ENCODE measurements at places on chromosomes 7 and 10. TPM values are rescaled to one million over a fixed set of nuclear protein-coding genes. Genes with fewer than 3 reads are reported as not detected.
A peak's percentile ranks its signal among the peaks of the same experiment; 100 is the strongest.

DNA sequence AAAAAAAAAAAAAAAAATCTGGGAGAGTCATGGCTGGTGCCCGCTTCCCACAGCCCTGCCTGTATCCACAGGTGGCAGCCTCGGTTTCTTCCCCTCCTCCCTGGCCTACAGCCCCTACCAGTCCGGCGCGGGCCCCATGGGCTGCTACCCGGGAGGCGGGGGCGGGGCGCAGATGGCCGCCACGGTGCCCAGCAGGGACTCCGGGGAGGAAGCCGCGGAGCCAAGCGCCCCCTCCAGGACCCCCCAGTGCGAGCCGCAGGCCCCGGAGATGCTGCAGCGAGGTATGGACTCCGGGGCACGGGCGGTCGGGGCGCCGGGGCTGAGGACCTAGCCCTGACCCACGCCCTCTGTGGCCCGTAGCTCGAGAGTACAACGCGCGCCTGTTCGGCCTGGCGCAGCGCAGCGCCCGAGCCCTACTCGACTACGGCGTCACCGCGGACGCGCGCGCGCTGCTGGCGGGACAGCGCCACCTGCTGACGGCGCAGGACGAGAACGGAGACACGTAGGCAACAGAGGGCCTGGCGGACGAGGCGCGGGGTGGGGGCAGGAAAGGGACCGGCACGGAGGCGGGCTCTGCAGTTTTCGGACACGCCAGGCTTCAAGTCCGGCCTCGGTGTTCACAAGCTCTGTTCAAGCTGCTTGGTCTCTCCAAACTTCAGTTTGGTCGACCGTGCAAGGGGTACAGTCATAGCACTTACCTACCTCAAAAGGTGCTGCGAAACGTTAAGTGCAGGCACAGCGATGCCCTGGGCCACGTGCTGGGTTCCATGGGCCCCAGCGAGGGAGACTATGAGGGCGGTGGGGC is 3.9 kb downstream of the NFKB2 start:
- peak overlapping the region; percentile 80 for H3K4me3 ChIP-seq
- peaks cover 30% of the 10 kb centered on the region for H3K4me1 ChIP-seq
- H3K36me3 ChIP-seq = no peaks in the 10 kb centered on the region
- H3K27me3 ChIP-seq = no peaks in the 10 kb centered on the region
- peak overlapping the region; percentile 93 for H3K27ac ChIP-seq

- H3K4me3 ChIP-seq = no peak overlapping the region
- DNase-seq = no peak
- H3K27me3 ChIP-seq = no peaks in the 10 kb centered on the region
- H3K4me1 ChIP-seq = no peaks in the 10 kb centered on the region
- H3K27ac ChIP-seq = no peak overlapping the region
Measured at GRCh38 chr7:63067897-63068585, 930.6 kb upstream of the ZNF722 start.

DNA sequence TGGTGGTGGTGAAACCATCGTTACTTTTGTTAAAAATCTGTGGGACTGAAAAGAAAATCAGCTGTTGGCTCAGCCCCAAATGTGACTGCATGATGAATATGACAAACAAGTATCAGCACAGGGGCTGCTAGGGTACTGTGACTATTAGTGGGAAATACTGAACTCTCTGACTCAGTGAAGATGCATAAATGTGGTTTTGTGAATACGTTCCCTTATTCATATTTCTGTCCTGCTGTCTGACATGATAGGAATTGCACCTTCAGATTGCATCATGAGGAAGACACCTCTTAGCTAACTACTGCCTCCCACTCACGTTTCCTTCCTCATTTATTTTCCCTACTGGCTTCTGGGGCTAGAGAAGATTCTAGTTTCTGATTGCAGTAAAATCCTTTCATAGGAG is 1.4 kb downstream of the CLEC5A start:
- peaks cover 15% of the 10 kb centered on the region for H3K4me1 ChIP-seq
- no peaks in the 10 kb centered on the region for H3K36me3 ChIP-seq
- no peak overlapping the region for H3K27ac ChIP-seq
- no peak for DNase-seq

Gene MMRN2
- 31.7 TPM for polyA plus RNA-seq

Gene NPFFR1
- polyA plus RNA-seq = not detected

Gene ADAP1
- polyA plus RNA-seq = 2.3 TPM

Data from heart right ventricle (tissue), 16 donors.